ENCODE measurements at places on chromosomes 2 and 18. TPM values are rescaled to one million over a fixed set of nuclear protein-coding genes. Genes with fewer than 3 reads are reported as not detected.

Gene ANTXR1
- total RNA-seq = 17.0 TPM

- no peak for DNase-seq
Measured at GRCh38 chr2:40348665-40349064, 103.2 kb downstream of the SLC8A1 start.

DNA sequence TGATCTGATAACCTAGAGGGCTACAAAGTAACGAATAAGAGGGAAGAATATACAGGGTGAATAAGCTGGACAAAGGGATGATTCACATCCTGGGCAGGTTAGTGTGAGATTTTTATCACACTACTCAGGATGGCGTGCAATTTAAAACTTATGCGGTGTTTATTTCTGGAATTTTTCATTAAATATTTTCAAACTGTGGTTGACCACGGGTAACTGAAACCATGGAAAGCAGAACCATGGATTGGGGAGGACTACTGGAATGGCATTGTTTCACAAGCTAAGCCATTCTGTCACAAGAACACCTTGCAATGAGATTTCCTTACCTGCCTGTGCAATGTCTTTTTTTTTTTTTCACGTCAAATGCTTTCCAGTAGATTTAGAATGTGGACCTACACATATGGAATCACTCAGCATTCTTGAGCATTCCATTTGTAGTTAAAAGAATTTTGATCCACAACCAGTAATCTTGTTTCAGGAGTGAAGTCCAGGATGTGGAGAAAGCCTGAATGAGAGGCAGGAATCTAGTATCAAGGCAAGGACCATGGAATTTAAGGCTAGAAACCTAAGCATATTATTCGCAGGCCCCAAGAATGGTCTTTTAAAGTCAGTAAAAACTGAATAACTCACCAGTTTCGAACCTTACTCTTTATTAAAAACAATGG lies 8.0 kb upstream of the CDK15 start:
- DNase-seq = no peak

- DNase-seq = no peak
Measured at GRCh38 chr2:106975641-106976040, 89.7 kb upstream of the ST6GAL2 start.

Data from colonic mucosa (tissue), 4 donors.